H9 (cell line): ENCODE measurements at places on chromosomes 4 and X. TPM values are rescaled to one million over a fixed set of nuclear protein-coding genes. Genes with fewer than 3 reads are reported as not detected.

The GPR78 gene
- 3.1 and 3.4 TPM in 2 replicates for total RNA-seq

The JCHAIN gene
- total RNA-seq, result not detected in 2 replicates

The TDO2 gene
- not detected in 2 replicates for total RNA-seq

GRCh38 chr4:105145903-105146275, 787 bp upstream of the TET2 start:
- no peaks in the 10 kb centered on the region for H3K4me1 ChIP-seq
- H3K27me3 ChIP-seq, result peaks cover 42% of the 10 kb centered on the region
- H3K4me3 ChIP-seq, result peak overlapping the region; percentile 89
- no peak overlapping the region for H3K27ac ChIP-seq
- peak; percentile 56 for DNase-seq
- H3K36me3 ChIP-seq, result no peaks in the 10 kb centered on the region
